Muscle of back (tissue), 13 donors: ENCODE measurements at places on chromosomes 2 and 18.
A peak's percentile ranks its signal among the peaks of the same experiment; 100 is the strongest.

- DNase-seq = peak; percentile 10
These were observed 34.8 kb upstream of the ASXL2 start for GRCh38 chr2:25912851-25913695.

DNA sequence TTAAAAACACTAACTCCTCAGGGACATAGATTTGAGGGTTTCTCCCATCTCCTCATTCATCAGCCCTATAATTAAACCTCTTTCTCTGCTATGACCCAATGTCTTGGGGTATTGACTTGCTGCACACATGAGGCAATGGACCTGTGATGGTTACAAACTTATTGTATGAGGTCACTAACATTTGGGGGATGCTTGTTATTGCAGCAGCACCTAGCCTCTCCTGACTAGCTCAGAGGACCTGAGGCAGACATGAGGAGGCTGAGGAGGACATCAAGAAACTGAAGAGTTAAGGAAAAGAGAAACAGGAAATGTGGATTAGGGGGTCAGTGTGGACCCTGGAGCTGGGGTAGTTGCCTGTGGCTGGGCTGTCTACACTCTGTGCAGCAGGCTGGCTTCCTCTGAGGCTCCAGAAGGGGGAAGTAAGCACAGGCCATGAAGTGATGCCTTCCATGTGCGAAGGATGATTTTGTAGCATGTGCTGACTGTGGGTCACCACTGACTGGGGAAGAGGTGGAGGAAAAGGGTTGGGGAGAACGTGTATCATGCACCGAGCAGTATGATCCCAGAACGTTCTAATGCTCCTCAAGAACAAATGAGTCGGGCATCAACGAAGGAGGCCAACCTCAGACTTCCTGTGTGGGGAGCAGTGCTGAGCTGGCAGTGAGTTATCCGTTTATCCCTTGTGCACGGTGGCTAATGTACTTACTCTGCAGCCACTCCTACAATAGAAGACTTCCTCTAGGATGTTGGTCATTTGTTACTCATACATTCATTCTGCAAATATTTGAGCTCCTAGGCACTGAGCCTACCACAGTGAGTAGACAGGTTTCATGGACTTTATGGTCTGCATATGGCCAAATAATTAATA, 42.1 kb upstream of the RFX8 start:
- DNase-seq = no peak

DNA sequence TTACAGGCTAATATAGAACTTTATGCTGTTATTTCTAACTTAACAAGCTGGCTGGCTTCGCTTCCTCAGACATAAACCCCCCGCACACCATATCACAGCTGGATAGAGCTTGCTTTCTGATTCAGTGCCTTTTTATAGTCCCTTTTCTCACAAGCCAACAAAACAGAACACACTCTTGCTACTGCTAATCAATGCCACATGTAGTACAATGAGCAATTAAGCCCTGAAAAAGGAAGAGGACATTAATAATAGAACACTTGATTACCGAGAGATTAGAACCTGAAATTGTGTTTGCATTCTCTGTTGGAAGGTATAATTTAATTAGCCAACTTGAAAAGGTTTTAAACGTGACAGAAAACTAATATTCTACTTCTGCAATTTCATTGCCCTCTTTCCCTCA, 267.7 kb upstream of the CYRIA start:
- DNase-seq = no peak

DNA sequence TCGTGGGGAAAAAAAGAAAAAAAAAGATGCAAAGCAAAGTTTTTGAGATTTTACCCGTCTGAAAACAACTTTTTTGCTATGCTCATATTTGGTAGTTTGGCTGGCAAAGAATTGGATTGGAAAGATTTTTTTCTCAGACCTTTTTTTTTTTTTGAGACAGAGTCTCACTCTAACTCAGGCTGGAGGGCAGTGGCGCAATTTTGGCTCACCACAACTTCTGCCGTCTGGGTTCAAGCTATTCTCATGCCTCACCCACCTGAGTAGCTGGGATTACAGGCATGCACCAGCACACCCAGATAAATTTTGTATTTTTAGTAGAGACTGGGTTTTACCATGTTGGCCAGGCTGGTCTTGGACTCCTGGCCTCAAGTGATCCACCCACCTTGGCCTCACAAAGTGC, 56.3 kb upstream of the TANC1 start:
- no peak for DNase-seq

- peak; percentile 29 for DNase-seq
These were observed 159.8 kb downstream of the TAF4B start for GRCh38 chr18:26386002-26386401.

DNA sequence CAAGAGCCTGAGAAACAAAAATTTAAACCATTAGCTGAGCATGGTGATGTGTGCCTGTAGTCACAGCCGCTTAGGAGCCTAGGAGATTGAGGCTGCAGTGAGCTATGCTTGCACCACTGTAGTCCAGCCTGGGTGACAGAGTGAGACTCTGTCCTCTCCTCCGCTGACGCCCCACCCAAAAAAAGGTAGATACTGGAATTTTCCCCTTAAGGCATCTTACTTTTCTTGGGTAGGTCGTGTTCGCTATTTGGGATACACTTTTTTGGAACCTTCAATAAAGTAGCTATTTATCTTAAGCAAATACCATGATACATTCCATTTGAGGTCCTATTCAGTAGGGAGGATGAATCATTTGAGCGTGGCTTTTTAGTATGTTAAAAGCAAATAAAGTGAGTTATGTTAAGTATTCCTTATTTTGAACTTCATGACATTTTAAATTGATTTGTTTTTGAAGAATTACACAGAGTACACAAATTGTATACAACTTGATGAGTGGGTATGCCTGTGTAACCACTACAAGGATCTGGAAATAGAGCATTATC, 38.7 kb downstream of the RALBP1 start:
- DNase-seq = no peak

DNA sequence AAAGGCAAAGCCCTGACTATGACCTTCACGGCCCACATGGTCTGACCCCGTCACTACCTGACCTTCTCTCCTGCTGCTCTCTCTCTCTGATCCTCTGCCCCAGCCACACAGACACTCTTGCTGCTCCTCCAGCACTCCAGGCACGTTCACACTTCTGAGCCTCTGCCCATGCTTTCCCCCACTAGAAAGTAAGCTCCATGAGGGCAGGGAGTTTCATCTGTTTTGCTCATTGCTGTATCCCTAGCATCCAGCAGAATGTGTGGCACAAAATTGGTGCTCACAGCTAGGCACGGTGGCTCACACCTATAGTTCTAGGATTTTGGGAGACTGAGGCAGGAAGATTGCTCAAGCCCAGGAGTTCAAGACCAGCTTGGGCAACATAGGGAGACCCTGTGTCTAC, 52.5 kb upstream of the STPG4 start:
- no peak for DNase-seq

GRCh38 chr2:168456521-168457189, 583 bp downstream of the CERS6 start:
- DNase-seq = peak; percentile 28

GRCh38 chr2:221283896-221284545, 288.1 kb downstream of the EPHA4 start:
- no peak for DNase-seq

DNA sequence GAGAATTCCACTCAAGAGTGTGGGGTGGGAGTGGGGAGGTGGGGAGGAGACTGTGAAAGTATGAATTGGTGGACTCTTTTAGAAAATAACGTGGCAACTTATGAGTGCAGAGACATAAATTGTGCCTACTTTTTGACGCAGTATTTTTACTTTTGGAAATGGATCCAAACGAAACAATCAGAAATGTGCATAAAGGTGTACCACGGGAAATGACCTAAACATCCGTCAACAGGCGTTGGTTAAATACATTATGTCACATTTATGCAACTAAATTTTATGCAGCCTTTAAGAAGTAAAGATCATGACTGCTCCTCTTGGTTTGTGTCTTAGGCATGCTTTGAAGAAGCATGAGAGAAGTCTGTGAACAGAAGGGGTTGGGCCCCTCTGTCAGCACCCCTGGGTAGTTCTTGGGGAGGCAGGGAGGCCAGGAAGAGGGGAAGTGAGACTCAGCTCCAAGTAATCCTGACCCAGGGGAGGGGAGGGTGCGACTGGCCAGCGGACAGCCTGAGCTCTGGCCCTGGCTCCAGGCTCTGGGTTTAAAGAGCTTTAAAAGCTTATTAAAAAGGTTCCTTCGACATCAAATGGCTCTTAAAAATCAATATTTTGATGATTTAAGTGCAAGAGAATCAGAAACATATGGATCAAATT, 126.4 kb upstream of the HAAO start:
- DNase-seq = peak; percentile 54

- peak; percentile 19 for DNase-seq
These were observed 128.6 kb upstream of the NYAP2 start for GRCh38 chr2:225270861-225271260.

- no peak for DNase-seq
These were observed 13.1 kb upstream of the CRACDL start for GRCh38 chr2:98948956-98949739.

DNA sequence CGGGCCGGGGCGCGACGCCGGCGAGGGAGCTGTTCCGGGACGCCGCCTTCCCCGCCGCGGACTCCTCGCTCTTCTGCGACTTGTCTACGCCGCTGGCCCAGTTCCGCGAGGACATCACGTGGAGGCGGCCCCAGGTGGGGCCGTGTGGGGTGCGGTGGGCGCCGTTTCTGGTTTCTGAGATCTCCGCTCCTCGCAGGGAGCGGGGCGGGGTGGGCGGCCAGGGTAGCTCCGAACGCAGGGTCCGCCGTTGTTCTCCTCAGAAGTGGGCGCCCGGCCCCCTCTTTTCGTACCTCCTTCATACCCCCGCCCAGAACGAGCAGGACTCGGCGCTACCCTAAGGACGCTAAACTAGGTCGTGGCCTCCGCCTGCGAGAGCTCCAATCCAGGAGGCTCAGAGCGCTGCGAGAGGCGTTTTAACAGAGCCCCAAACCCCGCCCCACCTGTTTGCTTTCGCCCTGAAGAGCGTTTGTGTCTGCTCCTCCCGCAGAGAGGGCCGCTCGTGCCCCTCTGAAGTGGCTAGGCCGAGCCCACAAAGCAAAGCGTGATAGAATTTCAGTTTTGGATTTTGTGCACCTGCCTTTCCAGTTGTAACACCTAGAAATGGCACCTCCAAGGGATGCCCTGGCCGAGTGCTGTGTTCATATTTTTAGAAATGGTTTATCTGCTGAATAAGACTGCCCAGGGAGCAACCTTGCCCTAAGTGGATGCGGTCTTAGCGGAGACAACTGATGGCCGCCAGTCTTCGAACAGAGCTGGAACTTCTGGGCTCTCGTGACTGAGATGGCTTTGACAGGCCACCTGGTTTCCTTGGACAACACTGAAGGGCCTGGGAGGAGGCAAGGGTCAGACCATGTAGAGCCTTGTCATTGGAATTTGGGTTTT, 626 bp downstream of the CAPN10 start:
- DNase-seq = no peak

DNA sequence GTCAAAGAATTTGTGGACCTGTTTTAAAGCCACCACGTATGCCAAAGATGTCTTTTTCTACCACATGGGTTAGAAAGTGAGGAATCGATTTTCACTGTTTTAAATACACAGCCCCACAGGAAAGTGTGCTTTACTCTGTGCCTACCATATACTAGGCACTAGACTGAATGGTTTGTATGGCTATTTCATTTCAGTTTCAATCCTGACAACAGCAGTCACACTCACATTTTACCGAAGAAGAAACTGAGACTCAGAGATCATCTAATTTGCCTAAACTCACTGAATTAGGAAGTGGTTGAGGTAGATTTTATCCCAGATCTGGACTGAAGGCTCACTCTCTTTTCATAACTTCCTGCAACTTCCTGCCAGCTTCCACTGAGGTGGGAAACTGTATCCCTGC, 176.4 kb downstream of the ALK start:
- DNase-seq = no peak

DNA sequence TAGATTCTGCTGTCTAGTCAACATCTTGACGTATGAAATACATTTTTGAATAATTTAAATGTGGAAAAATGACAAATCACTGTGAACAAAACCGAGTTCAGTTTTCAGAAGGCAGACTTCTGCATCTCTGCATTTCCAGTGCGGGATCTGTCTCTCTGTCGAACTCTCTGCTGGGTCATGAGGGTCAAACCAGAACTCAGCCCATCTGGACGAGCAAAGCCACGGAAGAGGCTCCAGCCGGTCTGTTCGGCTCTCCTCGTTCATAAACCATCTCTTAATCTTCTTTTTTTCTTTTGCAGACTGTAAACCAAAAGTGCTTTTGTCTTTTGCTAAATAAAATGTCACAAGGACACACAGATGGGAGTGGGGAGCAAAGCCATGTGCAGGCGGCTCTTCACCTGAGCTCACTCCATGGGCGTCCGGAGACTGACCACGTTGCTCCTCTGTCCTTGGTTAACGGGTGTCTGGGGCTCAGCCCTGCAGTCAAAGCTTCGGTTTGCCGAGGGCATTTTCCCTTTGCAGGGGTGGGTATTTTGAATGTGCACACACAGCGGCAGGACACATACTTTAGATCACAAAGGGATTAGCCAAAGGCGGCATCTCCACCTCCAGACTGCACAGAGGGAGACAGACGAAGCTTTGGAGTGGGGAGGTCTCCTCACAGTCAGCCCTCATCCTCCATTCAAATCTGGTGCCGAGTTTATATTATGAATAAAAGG, 737.9 kb upstream of the SALL3 start:
- DNase-seq = peak; percentile 15

- peak; percentile 47 for DNase-seq
These were observed 305.0 kb upstream of the ERBB4 start for GRCh38 chr2:212843409-212844199.

DNA sequence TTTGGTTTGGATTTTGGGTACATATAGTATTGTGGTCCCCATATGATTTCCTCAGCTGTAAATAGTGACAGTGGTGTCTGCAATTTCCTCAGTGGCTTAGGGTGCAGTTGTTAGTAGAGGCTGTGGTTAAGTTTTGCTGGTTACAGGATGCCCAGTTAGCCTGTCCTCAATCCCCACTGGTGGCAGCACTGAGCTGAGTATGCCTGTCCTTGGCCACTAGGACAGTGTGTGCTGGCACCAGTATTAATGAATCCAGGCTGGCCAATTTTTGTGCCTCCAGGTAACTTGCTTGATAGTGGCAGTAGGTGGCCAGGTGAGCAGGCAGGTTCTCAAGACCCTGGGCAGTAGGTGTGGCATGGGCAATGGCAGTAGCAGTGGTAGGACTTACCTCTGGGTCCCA, 973.1 kb downstream of the TMEM182 start:
- DNase-seq = no peak

- DNase-seq = no peak
These were observed 18.7 kb upstream of the B3GNT7 start for GRCh38 chr2:231376857-231377256.

GRCh38 chr2:239919774-239920692, 105.1 kb downstream of the NDUFA10 start:
- no peak for DNase-seq

DNA sequence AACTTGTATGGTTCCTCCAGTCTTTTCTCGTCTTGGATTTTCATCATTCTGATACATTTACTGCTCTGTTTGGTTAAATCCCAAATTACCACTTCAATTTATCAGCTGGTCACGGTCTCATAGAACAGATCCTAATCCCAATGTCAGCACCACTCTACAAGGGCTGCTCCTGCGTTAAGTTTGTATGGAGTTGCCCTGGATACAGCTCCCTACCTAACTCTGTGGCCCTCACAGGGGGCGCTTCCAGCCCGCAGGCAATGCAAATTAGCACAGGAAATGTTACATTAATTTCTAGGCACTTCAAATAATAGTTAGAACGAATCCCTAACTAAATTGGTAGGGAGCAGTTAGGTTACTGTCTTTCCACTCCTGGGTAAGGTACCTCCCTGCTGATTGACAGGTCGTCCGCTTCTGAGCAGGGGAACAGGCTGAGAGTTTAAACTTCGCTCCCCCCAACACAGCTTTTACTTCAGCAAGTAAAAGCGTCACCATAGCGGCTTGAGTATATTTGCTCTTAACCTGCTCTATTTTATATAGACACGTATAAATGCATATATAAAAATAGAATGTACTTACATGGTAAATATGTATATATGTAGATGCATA, 238.5 kb upstream of the FANCL start:
- no peak for DNase-seq

GRCh38 chr18:3354506-3354905, 92.6 kb downstream of the MYL12B start:
- DNase-seq = no peak
